Stimulated activated CD4-positive, alpha-beta T cell treated with anti-CD3 and anti-CD28 coated beads, Interleukin-1b, Interleukin-23, amount 100 ng/mL, for 1 hour (primary cell): ENCODE measurements at places on chromosomes 2 and 18.

GRCh38 chr2:86633155-86633651, 9.5 kb upstream of the RNF103 start:
- DNase-seq: no peak

DNA sequence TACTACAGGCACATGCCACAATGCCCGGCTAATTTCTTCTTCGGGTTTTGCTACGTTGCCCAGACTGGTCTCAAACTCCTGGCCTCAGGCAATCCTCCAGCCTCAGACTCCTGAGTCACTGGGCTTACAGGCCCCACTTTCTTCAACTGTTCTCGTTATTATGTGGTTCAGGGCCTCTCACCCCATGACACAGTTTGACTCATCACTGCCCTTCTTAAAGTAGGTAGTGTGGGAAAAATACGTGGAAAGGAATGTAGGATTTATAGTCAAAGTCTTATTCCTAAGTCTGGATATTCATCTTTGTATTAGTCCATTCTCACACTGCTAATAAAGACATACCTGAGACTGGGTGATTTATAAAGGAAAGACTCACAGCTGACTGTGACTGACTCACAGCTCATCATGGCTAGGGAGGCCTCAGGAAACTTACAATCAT, 19.4 kb downstream of the CENPA start:
- no peak for DNase-seq

DNA sequence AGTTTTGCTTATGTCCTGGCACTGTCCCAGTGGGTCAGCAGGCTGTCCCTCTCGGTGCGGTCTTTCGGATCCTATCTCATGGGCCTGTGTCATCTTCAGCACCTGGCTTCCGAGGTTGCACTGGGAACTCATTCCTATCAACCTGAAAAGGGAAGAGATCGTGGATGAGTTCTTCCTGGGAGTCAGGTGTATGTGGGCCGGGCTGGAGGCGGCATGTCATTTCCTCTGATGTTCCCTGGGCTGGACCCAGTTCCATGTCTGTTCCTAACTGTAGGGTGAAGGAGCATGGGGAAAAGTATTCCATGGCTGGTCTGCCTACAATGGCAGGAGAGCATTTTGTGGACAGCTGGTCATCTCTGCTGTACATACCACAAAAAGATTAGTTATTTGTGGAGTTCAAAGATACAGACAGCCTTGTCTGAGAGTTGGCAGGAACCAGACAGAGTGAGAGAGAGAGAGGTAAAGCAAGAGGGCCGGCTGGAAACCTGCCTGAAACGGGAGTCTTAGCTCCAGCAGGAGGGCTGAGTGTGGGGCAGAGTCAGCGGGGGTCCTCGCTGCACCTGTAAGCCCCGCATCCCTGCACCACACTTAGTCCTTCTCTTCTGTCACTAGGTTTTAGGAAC, 25.2 kb downstream of the FAM228A start:
- no peak for DNase-seq

DNA sequence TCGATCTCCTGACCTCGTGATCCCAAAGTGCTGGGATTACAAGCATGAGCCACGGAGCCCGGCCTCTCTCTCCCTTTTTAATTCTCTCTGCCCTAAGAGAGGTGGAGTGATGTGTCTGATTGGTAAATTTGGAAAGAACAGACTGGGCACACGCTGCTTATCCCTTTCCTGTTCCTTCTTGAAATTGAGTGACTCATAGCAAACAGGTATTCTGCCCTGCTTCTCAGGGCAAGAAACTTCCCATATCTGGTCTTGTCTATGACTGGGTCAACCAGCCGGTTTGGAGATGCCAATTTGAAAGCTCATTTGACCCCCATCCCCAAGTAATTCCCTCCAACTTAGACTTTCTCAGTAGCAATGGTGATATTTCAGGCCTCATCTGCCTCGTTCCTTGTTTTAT, 15.0 kb downstream of the LYPD1 start:
- no peak for DNase-seq

DNA sequence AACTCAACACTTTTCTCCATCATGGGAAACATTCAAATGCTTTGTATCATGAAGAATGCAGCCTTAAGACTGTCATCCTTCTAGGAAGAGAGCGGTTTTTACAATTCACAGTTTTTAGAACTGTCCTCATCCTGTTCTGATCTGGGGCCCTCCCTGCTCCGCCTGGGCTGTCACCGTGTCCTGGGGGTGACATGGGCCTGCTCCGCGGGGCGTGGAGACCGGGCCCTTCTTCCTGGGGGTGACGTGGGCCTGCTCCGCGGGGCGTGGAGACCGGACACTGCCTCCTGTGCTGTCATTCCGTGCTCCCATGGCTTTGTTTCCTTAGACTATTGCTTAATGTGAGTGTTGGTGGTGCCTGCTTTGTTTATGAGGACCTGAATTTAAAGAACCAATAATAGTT, 122.8 kb downstream of the TMEM18 start:
- no peak for DNase-seq

GRCh38 chr18:14944838-14945237, 196.9 kb downstream of the ANKRD30B start:
- DNase-seq: no peak

DNA sequence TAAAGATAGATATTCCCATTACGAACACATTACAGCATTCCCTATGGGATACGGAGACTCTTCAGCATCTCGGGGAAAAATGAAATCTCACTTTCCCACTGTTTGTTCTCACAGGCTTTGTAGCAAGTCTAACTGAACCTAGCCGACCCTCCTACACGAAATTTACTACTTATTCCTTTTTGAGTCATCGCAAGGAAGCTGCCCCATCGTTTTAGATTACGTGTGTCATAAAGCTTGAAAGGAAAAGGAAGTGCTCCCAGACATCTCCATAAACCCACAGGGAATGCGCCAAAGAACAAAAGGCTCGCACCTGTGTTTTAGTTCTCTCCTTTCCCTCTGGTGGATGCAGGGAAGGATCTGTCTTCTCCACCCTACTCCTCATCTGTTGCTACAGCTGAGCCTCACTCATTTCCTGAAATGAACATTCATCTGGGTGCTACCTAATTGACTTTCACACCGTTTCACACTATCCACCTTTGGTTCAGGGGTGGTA, 76.2 kb upstream of the STK39 start:
- DNase-seq: no peak

DNA sequence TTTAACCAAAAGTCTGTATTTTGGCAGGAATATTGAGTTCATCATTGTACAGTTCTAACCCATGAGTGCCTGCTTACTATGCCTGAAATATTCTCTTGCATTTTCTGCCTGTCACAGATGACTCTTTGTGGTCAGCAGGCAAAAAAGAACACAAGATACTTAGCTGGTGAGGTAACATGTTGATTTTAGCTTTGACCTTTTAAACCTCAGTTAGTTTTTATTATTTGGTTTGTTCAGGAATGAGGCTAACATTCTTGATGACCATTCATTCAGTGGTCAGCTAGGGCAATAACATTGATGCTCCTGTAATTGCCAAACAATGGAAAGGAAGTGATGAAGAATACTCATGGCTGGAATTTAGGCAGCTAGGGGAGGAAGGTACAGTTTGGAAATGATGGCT, 491.2 kb downstream of the PIK3C3 start:
- no peak for DNase-seq

DNA sequence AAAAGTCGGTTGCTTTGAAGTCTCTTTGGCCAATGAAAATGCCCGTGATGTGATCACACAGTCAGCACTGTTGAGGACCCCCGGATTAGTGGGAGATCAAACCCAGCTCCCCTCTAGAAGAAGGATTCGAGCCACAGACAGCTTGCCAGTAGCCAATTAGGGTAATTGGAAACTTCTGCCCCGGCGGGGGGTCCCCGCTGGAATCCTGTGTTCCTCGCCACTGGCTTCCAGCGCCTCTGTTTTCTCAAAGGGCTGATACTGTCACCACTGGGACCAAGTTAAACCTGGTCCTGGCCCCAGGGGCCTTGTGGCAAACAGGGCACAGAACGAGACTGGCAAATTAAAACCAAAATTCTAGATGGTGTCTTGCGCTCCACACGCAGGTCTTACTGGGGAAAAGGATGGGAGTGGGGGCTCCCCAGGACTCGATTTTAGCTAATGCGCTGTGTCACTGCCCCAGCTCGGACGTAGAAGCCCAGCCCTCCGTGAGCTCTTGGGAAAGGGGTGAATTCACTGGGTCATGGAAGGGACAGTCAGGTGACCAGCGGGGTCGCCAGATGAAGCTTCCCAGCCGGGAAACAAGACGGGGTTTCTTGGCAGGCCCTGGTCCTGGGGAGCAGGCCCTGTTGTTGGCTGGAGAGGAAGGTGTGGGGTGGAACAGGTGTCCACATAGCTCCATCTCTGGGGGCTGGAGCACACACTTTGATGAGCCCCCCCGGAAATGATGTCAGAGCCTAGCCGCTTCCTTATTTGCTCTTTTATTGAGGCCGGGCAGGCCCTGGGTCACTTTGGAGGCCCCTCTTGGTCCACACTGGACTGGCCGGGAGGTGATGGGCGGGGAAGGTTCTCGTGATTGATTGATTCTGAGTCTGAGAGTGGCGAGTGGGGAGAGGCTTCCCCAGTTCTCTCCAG, 90.2 kb downstream of the SMAD7 start:
- no peak for DNase-seq

DNA sequence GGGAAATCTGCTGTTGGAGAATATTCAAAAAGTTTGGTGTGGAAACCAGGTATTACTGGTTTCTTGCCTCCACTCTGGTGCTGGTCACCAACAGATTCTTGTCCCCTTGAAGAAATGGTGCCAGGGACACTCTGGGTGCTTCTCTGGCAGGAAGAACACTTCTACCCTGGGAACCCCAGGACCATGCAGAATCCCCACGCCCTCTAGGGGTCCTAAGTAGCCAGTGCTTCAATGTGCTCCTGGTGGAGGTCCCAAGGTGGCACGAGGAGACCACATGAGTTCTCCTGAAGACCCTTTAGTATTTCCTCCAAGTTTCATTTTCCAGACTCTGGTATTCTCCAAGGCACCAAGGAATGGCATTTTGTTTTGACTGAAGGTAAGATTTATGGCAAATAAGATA, 380.6 kb downstream of the TSN start:
- DNase-seq: no peak

DNA sequence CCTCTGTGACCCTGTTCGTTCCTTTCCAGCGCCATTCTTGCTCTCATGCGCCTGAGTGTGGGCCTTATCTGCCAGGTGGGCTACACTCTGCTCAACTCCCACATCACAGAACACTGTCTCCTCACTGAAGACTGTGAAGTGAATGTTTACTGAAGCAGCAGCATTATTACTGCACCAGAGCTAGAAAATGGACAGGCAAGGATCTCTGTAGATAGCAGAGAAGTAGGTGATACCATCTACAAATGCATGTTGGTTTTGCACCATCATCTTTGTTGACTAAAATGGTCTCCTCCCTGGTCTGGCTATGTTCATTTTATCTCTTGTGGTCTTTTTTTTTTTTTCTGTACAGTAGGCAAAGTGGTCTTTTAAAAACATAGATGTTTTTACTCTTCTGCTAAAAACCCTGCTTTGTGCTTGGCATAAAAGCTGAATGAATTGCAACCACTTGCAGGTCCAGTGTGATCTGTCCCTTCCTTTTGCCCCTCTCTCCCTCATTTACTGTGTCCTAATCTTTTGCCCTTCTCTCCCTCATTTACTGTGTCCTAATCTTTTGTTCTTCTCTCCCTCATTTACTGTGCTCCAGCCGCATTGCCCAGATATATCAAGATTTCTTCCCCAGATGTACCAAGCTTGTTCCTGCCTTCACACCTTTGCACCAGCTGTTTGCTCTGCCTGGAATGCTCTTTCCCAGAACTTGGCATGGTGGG, 35.4 kb downstream of the BABAM2 start:
- DNase-seq: no peak

DNA sequence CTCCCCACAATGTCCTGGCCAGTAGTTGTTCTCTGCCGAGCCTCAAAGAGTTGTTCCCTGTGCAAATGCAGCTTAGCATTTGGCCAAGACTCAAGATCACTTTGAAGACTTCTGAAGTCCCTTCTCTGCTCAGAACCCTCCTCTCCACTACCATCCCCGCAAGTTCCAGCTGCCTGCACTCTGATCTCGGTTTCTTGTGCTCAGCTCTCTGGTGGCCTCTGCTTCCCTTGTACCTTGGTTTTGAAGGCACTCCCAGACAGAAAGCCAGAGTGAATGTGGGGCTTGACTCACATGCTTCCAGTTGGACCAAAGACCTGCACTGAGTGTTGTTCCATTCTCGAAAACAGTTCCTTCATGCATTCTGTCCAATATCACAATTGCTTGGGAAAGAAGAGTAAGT, 28.6 kb downstream of the CRACDL start:
- no peak for DNase-seq

- DNase-seq: no peak
These were observed at the start of gene SP9 for GRCh38 chr2:174334781-174335251. SP9 (plus strand) TSS chr2:174334954; CDS start chr2:174335093, 139 bp downstream.
